ENCODE measurements at places on chromosomes 12 and 14. TPM values are rescaled to one million over a fixed set of nuclear protein-coding genes. Genes with fewer than 3 reads are reported as not detected.

GRCh38 chr14:24883576-24883975 is 166.4 kb downstream of the STXBP6 start:
- H3K27me3 ChIP-seq = no peaks in the 10 kb centered on the region
- H3K36me3 ChIP-seq = no peaks in the 10 kb centered on the region
- no peak for DNase-seq
- H3K4me1 ChIP-seq = no peaks in the 10 kb centered on the region

DNA sequence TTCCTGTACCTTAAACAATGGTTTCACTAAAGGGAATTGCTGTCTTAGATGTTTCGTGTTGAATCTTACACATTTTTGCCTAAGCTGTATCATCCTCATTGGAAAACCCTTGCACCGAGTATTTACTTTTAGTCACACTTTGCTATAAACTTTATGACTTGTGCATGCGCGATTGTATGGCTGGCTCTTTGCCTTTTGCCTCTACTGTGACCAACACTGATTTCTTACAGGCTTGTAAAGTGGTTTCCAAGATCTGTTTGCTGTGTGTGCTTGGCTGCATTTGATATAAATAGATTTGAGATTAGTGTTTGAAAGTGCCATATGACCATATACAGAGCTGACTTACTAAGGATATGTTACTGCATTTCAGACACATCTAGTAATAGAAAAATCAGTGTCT is 40.5 kb downstream of the RASSF3 start:
- H3K27ac ChIP-seq = no peak overlapping the region
- H3K36me3 ChIP-seq = no peaks in the 10 kb centered on the region
- no peak for DNase-seq
- H3K4me3 ChIP-seq = no peak overlapping the region

DNA sequence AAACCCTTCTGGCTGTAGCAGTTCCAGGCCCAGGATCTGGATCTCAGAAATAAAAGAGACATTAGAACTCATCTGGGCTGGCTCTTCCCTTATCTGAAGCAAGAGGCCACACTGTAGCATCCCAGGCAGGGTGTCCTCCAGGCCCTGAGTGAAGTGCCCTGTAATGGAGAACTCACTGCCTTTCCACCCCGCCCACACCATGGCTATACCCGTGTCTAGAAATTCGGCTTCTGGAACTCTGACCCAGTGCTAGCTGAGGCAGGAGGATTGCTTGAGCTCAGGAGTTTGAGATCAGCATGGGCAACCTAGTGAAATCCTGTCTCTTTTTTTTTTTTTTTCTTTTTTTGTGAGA is 23.5 kb upstream of the PLEKHG3 start:
- no peak overlapping the region for H3K27ac ChIP-seq
- no peak overlapping the region for H3K4me3 ChIP-seq
- no peaks in the 10 kb centered on the region for H3K36me3 ChIP-seq
- no peaks in the 10 kb centered on the region for H3K27me3 ChIP-seq

DNA sequence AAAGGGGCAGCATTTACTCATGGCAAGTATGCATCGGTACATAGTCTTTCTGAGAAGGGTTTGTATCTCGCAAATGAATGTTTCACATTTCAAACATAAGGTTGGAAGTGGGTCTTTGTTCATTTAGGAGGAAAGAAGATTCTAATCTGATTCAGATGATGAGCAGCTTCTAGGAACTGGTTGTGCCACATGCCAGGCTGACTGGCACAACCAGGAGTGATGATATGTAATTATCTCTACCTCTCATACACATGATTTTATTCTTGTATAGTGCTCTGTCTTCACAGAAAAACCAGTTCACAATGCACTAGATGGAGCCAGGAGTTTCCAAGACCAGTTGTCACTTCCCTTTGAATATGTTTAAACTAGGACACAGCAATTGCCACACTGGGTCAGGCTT is 13.7 kb upstream of the BEST3 start:
- DNase-seq = no peak
- H3K27me3 ChIP-seq = no peaks in the 10 kb centered on the region
- no peaks in the 10 kb centered on the region for H3K36me3 ChIP-seq
- no peak overlapping the region for H3K27ac ChIP-seq
- no peak overlapping the region for H3K4me3 ChIP-seq

Gene SLC7A7
- total RNA-seq = 3.1 TPM

GRCh38 chr12:112199136-112199535 is 73.8 kb downstream of the TRAFD1 start:
- no peak overlapping the region for H3K27ac ChIP-seq
- no peak for DNase-seq
- no peaks in the 10 kb centered on the region for H3K27me3 ChIP-seq
- no peak overlapping the region for H3K4me3 ChIP-seq
- H3K4me1 ChIP-seq = no peaks in the 10 kb centered on the region
- peaks cover 10% of the 10 kb centered on the region for H3K36me3 ChIP-seq

DNA sequence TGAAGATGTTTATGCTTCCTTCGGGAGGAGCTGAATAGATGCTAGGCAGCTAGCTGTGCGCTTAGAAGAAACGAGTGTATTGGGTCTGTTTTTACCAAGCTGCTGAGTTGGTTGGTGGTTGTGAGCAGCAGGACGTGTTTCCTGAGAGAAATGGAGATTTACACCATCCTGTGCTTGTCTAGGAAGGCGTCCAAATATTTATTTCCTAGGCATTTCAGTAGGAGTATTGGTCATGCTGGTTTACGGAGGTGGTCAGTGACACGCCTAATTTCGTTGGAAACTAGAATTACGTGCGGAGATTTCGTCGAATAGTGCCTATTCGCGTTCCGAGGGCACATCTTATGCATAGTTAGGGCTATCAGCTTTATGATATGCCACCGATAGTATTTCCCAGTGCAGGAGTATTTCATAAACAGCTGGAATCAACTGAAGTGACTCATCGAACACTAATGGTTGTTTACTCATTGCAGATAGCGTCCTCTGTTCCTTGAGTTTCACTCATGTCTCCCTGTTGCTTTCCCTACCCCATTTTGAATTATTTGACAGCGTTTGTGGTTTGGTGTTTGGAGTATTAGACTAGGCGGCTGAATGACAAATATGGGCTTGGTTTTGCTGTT is 780 bp downstream of the TBC1D15 start:
- H3K27ac ChIP-seq = peak overlapping the region; percentile 76
- no peaks in the 10 kb centered on the region for H3K27me3 ChIP-seq

DNA sequence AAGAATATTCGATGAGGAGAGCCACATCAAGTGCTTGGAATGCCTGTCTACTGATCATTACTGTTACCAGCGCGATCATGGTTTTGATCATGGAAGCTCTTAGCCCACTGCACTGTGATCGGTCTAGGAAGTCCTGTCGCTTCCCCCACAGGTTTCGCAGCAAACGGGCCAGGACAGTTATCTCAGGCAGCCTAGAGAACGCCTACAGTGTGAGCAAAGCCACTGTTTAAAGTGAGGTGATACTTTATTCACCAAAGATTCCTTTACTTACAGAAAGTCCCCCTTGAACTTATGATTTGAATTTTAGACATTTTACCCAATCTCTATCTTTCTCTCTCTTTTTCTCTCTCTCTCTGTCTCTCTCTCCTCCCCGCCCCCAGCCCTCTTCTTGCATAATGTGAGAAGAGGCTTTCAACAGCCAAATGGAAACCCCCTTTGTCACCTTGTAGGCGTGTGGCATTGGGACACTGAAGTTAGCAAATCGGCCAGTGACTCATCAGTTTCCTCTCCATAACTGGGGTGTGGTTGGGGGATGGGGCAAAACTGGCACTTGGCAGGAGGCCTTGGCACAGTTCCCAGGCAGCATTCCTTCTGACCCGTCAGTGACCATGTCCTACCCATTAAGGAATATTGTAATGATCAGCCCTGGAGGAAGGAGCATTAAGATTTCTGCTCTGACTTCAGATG is 214.8 kb downstream of the CHST11 start:
- no peak overlapping the region for H3K27ac ChIP-seq
- H3K36me3 ChIP-seq = no peaks in the 10 kb centered on the region
- no peak overlapping the region for H3K4me3 ChIP-seq
- H3K4me1 ChIP-seq = 0 out of 2 replicates have a peak, but pooled peaks cover 2% of the 10 kb centered on the region
- H3K27me3 ChIP-seq = no peaks in the 10 kb centered on the region

Gene DAO
- total RNA-seq = not detected

DNA sequence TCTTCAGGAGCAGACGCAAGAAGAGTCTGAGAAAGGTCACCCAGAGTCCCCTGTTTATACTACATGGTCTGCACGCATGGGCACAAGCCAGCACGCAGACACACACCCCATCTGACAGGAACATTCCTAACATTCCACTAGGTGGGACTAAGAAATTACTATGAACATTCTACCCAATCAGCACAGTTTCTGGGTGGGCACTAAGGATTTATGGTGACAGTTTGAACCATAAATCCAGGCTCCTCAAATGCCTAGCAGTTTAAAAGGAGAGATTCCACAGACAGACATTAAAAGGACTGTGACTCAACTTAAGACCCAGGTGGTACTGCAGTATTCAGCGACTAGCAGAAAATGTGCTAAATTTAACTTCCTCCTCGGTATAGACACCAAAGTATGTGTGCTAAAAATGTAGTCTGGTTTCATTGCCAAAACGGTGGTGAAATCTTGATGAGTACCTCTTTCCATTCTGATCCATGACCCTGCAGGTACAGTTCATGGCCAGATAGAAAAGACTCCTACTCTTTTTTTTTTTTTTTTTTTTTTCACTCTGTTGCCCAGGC is 16.2 kb downstream of the ABHD4 start:
- H3K4me3 ChIP-seq = no peak overlapping the region
- peaks cover 12% of the 10 kb centered on the region for H3K36me3 ChIP-seq
- H3K27me3 ChIP-seq = no peaks in the 10 kb centered on the region
- DNase-seq = no peak

GRCh38 chr14:105466531-105467248 is 7.9 kb upstream of the CRIP2 start:
- no peak overlapping the region for H3K27ac ChIP-seq
- H3K27me3 ChIP-seq = no peaks in the 10 kb centered on the region
- peaks cover 32% of the 10 kb centered on the region for H3K36me3 ChIP-seq
- no peaks in the 10 kb centered on the region for H3K4me1 ChIP-seq
- no peak overlapping the region for H3K4me3 ChIP-seq
- no peak for DNase-seq

Gene KLRB1
- total RNA-seq = not detected
